ENCODE measurements at places on chromosomes 6 and 20.
A peak's percentile ranks its signal among the peaks of the same experiment; 100 is the strongest.

GRCh38 chr6:24778121-24778520, 3.4 kb downstream of the GMNN start:
- DNase-seq: no peak

GRCh38 chr6:157912326-157912725, 69.3 kb upstream of the SYNJ2 start:
- no peak for DNase-seq

DNA sequence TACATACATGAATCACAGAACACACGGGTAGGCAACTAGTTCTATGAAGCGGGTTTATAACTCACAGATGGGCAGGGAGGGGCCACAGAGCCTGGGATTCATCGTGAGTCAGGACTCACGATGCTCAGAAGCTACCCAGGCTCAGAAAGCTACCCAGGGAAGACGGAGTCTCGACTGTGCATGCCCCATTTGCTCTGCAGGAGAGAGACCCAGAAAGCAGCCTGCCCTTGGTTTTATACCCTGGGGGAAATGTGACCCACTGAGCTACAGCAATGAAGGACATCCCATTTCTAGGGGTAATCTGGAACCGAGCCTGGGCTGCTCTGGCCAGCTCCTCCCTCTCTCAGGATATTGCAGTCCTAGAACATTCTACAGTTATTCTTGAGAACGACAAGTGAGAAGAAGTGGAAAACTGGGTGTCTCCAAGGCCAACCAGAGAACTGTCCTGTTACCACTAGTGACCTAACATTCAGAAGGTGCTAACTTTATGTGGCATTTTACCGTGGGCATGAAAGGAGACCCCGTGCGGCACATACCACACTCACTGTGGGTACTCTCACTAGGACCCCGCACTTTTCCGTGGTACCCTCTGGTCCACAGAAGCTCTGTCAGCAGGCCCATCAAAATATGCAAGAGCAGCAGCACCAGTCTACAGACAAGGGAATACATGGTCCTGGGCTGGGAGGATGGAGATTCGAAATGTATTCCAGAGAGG, 201.9 kb upstream of the PMEPA1 start:
- DNase-seq: no peak

DNA sequence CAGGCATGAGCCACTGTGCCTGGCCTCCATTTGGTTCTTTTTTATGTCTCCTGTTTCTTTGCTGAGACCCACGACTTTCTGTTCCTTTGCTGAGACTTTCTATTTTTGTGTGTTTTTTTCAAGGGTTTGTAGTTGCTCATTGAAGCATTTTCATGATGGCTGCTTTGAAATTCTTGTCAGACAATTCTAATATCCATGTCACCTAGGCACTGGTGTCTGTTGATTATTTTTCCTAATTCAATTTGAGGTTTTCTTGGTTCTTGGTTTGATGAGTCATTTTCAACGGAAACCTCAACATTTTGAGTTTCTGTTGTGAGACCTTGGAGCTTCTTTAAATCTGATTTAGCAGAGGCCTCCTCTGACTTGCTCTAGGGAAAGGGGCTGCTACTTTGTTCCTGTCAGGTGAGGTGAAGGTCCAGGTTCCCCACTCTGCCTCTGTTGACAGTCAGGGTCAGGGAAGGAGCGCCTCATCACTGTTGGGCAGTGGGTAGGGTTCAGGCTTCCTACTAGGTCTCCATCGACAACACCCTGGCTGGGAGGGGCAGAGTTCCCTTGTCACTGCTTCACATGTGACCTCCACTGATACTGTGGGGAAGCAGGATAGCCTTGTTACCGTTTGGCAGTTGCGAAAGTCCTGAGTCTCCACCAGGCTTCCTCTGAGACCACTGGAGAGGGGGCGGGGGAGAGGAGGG, 67.2 kb upstream of the RNF24 start:
- DNase-seq: no peak

GRCh38 chr6:166712286-166713228, 85.5 kb upstream of the RPS6KA2 start:
- no peak for DNase-seq

- DNase-seq: no peak
Measured at GRCh38 chr20:37219751-37220668, 40.7 kb upstream of the MROH8 start.

- DNase-seq: peak; percentile 46
Measured at GRCh38 chr6:27374824-27375612, 13.5 kb upstream of the ZNF391 start.

DNA sequence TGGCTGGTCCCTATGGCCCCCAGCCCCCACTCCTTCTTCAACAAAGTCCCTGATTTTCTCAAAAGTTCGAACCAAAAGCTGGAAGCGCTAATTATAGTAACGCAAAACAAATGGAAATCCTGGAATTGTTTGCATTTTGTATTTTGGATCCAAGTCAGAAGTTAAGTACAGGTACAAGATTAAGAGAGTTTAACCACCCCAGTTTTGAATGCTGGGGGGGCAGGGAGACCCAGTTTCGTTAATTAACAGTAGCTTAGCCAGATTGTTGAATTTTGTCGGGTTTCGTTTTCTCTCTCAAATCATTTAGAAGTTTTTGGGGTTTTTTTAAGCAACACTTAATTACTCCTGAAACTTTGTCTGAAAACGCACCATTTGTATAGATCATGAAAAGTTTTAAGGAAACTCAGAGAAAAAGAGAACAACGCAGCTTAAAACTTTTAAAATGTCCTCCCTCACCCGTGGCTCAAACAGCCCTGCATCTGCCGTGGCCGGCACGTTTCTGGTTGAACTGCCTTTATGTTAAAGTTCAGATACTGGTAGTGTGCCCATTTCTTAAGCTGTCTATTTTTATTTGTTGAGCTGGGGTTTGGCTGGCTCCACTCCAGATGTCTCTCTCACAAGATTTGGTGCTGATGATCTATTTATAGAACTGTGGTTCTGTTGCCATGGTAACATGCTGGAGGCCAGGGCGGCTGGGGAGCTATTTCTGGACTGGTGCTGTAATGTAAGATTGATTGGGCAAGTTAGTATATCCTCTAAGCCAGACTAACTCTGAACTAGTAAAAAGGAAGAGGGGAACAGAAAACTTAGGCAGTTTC, 55.0 kb downstream of the GNAS start:
- DNase-seq: peak; percentile 32

DNA sequence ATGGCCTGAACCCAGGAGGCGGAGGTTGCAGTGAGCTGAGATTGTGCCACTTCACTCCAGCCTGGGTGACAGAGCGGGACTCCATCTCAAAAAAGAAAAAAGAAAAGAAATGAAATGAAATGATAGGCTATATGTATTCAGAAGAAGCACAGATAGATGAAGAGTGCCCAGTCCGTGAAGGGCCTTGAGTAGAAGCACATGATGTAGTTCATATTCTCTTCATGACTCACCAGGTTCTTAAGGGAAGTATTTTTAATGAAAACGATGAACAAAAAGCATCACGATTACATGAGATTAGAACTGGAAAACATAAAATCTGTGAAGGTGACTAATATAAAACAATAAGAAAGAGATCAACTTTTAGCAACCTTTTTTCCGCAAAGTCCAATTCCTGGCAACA, 29.8 kb downstream of the TPD52L1 start:
- DNase-seq: no peak

DNA sequence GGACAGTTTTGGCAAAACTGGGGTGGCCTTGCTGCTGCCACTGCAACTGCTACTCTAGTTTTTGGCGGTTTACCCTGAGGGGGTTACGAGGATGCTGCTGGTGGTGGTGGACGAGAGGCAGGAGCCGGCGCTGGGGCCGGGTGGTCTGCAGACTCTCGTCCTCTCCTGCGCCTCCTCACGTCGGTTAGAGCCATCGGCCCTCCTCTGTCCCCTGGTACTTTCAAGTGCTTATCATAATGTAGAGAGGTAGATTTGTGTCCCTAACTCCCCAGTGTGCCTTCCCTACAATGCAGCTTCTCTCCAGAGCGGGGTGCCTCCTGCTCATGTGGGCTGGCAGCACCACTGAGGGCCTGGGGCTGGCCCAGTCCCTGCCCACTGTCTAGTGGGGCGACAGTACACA, 25.9 kb downstream of the PNLDC1 start:
- no peak for DNase-seq

- DNase-seq: no peak
Measured at GRCh38 chr6:153959276-153959675, 79.8 kb upstream of the OPRM1 start.

- DNase-seq: no peak
Measured at GRCh38 chr6:19643287-19643686, 193.9 kb upstream of the ID4 start.

GRCh38 chr6:158222066-158222465, 53.9 kb downstream of the GTF2H5 start:
- DNase-seq: no peak

GRCh38 chr6:52416629-52417151, 3.5 kb upstream of the EFHC1 start:
- DNase-seq: no peak

DNA sequence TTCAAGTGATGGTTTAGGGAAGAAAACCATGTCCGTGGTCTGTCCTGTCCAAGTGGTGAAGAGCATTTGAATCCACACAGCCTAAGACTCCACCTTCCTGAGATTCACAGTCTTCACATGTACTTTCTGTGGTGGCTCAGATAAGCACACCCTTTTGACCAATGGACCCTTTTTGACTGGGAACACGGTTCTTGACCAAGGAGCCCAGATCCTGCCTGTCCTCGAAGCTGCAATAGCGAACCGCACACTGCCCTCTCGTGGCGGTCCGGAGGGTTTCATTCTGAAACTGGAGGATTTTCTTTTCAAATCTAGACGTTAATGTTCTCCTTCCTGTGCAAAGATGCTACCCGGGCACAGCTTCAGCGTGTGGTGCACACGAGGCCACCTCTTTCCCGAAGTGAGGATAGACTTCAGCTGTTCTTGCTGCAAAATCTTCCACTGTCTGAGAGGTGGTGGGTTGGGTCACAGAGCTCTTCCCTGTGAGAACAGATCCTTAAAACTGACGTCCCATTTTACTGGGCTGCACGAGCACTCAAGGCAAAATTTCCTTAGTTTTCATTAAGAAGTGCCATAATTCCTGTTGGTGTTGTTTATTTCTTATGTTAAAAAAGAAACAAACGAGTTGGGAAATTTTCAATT, 90.5 kb downstream of the SYNJ2 start:
- peak; percentile 56 for DNase-seq

GRCh38 chr6:20572288-20572687, 38.0 kb downstream of the CDKAL1 start:
- no peak for DNase-seq

DNA sequence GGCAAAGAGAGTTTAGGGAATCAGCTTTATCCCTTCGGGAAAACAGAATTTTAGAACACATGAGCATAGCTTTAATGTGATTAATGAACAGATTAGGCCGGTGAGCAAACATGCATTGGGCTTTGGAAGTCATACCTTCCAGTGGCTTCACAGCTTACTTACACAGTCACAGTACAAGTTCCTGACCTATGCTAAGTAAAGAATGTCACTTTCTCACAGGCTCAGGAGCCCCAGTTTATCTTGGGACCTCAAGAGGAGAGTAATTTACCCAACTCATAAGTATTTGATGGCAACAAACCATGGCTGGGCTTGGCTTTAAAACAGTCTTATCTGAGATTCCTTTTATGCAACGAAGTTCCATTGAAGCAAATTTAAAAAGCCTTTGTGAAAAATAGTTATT, 195.9 kb downstream of the AKAP7 start:
- DNase-seq: no peak

DNA sequence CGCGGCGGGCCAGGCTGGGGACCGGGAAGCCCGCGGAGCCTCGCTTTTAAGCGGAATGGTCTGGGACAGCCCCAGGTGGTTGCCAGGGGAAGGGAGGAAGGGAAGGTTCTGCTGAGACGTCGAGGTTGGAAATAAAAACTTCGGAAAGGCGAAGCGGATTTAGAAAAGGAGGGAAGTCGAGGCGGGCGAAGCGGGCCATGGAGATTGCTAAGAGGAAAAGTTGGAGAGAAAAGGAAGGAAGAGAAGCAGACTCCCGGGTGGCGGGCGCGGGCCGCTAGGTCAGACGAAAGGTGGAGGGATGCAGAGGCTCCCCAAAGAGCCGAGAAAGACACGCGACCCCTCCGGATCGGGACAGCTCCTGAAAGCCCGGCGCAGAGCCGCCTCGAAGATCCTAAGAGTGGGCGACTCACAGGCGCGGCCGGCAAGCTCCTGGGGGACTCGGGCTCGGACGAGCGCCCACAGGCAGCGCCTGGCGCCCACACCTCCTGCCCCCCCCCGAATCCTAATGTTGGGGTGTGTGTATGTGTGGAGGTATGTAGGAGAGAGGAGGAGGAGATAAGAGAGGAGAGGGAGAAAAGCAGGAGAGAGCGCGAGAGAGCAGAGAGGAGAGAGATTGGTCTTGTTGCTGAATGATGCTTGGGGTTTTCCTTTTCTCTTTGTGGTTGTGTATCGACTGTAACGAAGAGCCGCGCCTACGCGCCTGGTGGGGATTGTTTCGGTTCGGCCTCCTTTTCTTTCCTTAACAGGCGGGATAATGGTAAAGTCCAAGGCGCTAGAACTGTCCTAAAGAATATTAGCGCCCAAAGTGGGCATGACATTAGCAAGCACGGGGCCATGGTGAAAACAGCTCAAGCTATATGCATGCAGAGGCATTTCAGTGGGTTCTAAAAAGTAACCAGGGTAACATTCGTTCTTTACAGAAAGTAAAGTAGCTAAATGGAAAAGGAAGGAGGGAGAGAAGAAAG, 1.5 kb downstream of the TFAP2B start:
- DNase-seq: no peak

DNA sequence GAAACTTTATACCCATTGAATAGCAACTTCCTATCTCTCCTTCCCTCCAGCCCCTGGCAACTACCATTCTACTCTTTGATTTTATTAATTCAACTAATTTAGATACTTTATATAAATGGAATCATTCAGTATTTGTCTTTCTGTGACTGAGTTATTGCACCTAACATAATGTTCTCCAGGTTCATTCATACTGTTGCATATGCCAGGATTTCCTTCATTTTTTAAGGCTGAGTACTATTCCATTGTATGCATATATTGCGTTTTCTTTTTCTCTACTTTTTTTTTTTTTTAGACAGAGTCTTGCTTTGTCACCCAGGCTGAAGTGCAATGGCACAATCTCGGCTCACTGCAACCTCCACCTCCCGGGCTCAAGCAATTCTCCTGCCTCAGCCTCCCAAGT, 49.5 kb upstream of the BEND6 start:
- no peak for DNase-seq

GRCh38 chr6:5085648-5086293, 630 bp downstream of the PPP1R3G start:
- DNase-seq: no peak

- no peak for DNase-seq
Measured at GRCh38 chr20:41309817-41310216, 7.7 kb downstream of the ZHX3 start.

- DNase-seq: no peak
Measured at GRCh38 chr6:82205930-82206392, 41.6 kb downstream of the IBTK start.

- no peak for DNase-seq
Measured at GRCh38 chr6:76876922-76877553, 586.3 kb downstream of the HTR1B start.

GRCh38 chr6:165034271-165034741, 275.1 kb downstream of the C6orf118 start:
- DNase-seq: no peak

DNA sequence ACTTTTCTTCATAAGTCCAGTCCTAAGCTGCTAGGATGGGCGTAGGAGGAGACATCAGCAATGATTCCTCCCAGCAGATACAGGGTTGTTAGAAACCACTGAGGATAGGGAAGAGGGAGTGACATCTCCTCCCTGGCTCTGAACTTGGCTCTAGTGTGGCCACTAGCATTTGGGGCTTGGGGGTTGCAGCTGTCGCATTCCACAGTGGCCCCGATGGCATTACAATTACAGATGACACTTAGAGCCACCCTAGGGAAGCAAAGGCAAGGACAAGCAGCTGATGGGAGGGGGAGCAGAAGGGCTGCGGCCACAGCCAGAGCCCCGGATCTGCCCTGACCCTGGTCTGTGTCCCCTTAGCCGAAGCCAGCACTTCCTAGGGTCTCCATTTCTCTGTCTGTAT, 9.5 kb upstream of the CDKN1A start:
- DNase-seq: no peak

All from nucleus accumbens (tissue), 56 donors.